ENCODE measurements at places on chromosomes 1 and 21.
A peak's percentile ranks its signal among the peaks of the same experiment; 100 is the strongest.

GRCh38 chr1:58201492-58202106 lies 344.9 kb downstream of the OMA1 start:
- no peak for DNase-seq

- DNase-seq = peak; percentile 43
These were observed 6.9 kb upstream of the CAMK1G start for GRCh38 chr1:209576392-209577197.

GRCh38 chr1:178739285-178740045 lies 14.4 kb downstream of the RALGPS2 start:
- DNase-seq = no peak

GRCh38 chr1:88216441-88216840 lies 467.6 kb upstream of the PKN2 start:
- no peak for DNase-seq

DNA sequence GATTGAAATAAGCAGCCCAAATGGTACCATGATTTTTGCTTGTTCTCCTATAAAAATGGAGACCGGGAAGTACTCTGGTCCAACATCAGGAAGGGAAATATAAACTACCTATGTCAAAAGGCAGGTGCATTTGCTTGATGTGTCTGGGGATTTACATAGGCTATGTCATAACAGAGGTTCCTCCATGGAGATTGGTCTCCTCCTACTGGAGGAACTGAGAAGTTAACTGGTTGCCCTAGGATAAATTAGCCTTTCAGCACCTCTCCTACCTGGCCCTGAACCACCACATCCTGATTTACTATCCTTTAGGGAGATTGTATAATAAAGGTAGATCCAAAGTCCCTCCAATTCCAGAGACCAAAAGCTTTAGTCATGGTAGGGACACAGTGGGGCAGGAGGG lies 1109.3 kb upstream of the B3GALT2 start:
- DNase-seq = peak; percentile 70

GRCh38 chr1:109485001-109485400 lies 1.3 kb downstream of the ATXN7L2 start:
- no peak for DNase-seq

- no peak for DNase-seq
These were observed 230.3 kb downstream of the CENPF start for GRCh38 chr1:214833178-214833756.

DNA sequence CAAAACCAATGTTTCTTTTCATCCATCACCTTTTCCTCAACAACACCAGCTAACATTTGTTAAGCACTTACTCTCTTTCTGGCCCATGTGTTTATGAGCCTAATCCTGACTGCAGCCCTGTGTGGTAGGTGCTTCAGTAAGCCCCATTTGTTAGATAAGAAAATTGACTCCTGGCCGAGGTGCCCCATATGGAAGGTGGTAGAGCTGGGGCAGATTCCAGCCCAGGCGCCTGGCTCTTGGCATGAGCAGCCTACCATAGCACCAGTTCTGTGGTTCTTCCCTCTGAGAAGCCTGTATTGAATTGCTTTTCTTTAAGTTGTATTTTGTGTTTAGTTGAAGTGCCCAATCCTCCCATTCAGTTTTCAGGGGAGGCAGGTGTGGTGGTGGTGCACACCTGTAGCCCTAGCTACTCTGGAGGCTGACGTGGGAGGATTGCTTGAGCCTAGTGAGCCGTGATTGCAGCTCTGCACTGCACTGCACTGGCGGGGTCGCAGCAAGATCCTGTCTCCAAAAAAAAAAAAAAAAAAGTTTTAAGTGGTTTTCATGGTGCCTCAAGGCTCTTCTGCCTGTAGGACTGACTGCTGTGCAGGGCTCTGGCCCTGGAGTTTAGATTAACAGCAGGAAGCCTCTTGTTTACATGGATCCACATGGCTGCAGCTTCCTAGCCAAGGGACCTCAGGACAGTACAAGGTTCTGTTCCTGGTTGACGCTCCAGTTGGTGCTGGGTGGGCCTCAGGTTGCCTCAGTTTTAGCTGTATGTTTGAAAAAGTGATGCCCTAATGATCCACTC lies 125.9 kb downstream of the MRPS6 start:
- no peak for DNase-seq

GRCh38 chr1:229420765-229421164 lies 13.1 kb downstream of the ACTA1 start:
- DNase-seq = no peak

DNA sequence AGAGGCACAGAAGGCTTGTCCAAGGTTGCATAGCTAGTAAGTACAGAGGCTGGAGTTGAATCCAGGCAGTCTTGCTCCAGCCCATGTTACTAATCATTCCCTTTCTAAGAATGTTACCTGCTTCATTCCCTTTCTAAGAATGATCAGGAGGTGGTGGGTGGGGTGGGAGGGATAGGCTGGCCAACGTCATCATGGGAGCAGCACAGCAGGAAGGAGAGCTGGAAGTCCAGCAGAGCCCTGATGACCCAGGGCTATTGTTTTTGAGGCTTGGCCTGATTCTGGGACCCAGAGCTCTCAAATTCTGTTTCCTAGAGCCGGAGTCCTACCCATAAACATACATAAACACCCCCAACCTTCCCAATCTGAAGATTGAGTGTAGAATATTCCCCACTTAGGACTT lies 11.8 kb upstream of the CSF1 start:
- DNase-seq = no peak

DNA sequence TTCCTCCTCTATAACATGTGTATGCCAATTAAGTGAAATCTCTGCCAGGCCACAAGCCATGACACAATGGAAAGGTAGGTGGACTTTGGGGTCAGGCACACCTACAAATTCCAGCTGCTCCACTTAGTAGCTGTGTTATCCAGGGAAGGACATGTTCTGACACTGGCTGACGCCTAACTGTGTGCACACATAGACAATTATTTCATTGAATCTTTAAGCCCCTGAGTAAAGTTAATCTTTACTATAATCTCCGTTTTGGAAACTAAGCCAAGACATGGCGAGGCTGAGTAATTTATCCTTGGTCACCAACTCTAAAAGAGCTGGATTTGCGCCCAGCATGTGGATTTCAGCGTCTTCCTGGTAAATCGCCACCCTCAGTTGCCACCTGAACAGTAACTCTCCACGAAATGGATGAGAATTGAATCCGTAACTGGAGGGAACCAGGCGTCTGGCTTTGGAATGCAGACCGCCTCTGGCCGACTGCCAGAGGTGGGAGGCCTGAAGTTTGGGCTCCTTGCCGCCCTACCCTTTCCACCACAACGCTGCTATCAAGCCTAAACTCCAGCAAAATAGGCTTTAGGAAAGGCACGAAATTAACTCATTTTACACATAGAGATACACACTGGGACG lies 888 bp upstream of the SNRPE start:
- DNase-seq = no peak

DNA sequence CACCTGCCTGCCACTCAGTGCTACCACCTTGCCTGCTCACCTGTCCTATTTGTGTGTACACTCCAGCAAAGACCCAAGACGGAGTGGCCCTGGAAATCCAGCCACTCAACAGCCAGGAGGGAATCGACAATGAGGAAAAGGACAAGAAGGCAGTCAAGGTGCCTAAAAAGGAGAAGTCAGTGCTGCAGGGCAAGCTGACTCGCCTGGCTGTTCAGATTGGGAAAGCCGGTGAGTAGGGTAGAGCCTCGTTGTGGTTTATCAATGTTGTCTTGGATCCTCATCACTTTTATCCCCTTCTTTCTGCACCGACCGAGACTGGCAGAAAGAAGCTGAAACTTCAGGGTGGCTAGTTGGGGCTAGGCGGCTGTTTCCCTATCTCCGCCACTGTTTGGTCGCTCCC lies 61.4 kb upstream of the LAX1 start:
- DNase-seq = no peak

DNA sequence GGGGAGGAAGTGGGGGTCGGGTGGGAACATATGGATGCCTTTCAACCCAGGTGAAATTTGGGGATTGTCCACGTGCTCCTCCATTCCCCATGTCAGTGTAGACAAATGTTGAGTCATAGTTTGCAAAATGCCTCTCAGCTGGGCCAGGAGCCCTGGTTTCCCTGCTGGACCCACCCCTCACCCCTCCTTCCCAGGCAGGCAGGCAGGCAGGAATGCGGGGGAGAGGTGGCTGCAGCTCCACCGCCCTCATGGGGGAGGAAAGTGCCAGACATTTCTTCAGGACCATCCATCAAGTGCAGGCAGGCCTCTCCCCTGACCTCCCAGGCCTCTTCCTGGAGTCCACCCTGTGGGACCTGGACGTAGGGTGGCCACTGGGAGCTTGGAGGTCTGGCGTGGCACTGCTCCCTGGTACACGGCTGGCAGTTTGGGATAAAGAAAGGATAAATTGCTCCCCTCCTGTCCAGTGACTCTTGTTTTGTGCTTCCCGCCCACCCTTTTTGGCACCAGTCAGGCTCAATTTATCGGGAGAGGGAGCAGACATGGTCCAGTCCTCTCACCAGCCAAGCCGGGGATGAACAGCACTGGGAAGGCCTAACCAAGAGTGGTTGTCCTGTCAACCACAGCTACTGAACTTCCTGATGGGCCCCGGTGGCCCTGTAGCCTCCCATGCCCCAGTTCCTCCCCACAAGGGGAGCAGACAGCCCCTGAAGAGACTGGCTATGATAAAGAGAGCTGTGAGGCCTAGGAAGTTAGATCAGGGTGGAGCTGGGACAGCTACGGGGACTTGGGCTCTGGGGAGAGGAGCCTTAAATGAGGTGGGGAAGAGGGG lies 18.9 kb downstream of the NPR1 start:
- DNase-seq = no peak

DNA sequence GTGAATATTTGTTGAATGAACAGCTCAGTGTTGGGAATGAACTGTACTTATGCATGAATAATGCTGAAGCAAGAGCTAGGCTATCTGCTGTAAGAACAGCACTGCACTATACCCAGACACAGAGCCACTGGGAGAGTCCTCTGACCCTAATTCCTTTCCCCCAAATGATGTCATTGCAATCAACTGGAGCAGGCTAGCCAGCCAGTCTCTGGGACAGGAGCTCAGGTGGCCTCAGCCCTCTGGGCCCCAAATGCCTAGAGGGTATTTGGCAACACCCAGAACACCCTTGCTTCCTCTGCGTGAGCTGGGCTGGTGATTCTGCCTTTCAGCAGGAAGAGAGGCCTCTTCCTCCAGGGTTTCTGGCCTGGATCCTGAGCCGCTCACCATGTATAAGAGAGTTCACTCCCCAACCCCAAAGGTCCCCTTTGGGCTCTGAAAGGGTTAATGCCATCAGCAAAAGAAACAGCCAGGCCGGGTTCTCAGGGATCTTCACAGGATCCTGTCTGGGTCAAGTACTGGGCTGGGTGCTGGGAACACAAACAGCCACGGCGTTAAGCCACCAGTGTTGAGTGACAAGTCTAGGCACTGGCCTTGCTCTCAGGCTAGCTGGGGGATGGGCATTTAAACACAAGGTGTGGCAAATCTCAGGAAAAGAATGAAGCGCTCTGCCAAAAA lies 3.7 kb upstream of the PADI4 start:
- DNase-seq = no peak

DNA sequence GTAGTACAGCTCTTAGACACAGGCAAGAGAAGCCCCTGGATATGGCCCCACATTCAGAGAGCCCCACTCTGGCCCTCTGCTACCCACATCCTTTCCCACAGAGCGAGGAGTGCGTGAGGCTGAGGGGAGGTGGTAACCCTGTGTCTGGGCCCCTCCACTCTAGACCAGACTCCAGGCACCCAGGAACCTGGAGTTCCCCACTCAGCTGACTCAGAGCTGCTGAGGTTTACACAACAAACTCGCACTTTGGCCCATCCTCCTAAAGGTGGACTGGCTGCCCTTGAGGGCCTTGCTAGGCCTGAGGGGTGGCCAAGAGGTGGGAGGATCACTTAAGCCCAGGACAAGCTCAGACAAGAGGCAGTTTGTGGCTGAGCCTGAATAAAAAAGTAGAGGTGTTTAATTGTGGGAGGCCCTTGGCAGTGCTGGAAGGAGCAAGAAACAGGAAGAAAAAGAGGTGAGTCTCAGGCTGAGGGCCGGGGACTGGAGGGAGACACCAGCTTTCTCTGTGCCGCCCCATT lies 10.7 kb downstream of the MR1 start:
- DNase-seq = no peak

GRCh38 chr1:156822680-156823079 lies 6.0 kb upstream of the SH2D2A start:
- no peak for DNase-seq

DNA sequence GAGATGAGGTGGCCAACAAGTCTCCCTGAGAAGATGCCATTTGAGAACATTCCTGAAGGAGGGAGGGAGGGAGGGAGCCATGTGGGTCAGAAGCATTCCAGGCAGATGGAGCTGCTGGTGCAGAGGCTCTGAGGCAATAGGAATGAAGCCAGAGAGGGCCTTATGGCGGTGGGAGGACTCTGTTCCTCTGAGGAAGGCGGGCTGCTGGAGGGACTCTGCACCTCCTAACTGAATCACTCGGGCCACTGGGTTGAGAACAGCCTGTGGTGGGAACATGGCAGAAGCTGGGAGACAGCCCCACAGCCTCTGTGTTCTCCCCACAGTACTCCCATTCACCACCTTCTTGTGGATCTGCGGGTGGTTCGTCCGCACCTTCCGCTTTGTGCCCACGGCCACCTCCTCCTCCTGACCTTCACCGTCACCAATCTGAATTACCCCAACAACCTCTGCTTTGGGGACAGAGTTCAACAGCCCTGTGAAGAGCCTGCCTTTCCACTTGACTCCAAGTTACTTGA lies 2.4 kb upstream of the TMEM125 start:
- no peak for DNase-seq
